ENCODE measurements at places on chromosomes 7 and 10.

- DNase-seq: no peak
Observed at GRCh38 chr7:134477954-134478353, 19.1 kb upstream of the AKR1B1 start.

GRCh38 chr10:49798275-49798674 lies 36.2 kb upstream of the OGDHL start:
- no peak for DNase-seq

DNA sequence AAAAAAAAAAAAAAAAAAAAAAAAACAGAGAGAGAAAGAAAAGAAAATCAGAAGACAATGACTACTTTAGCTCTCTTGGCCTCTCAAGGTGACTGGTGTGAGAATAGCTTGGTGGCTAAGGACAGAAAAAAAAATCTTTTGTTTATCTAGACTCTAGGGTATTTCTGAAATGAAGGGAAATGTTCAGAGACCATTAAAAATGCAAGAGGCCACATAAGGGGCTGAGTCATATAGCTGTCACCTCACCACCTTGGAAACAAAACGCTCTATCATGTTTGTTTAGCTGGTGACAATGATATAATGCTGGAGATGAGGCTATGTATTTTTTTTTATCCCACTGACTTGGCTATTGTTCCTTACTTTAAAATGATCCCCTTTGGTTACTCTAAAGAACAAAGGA lies 287.0 kb upstream of the CDC14C start:
- no peak for DNase-seq

DNA sequence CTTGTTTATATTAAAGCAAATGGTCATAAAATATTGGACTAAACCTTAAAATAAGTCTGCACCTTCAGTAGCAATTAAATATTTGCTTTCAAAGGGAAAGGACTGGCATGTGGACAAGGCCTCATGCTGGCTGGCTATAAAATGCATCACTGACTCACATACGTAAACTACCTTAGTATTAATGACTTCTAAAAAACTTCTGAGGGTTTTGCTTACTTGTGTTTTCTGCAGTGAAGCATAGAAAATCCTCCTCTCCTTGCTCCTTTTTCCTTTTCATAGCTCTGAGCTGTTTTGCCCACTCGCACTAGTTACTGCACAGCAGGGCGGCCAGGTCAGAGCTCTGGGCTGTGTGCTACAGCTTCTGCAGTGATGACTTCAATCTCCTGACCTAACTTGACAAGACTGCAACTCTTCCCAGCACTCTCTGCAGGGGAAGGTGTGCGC lies 82.3 kb downstream of the CUL2 start:
- DNase-seq: no peak

Measured in GOT3 (cell line).